Mesenchymal stem cell (in vitro differentiated cells and primary cell): ENCODE measurements at places on chromosomes 12 and 14.
A peak's percentile ranks its signal among the peaks of the same experiment; 100 is the strongest.

DNA sequence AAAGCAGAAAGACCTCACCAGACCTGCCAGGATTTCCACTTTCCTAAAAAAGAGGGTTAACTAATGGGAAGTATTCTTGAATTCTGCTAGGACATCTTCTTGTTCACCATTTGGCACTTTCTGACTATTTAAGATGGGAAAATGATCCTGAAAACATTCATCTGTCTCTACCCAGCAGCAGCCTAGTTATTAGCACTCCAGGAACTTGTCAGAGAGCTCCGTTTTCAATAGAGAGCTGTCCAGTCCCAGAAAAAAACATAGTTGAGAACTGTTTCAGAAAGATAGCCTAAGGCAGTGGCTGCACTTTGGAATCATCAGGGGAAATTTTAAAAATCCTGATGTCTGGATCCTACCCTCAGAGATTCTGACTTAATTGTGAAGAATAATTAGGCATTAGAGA lies 22.1 kb upstream of the CEP83 start:
- no peak for DNase-seq

DNA sequence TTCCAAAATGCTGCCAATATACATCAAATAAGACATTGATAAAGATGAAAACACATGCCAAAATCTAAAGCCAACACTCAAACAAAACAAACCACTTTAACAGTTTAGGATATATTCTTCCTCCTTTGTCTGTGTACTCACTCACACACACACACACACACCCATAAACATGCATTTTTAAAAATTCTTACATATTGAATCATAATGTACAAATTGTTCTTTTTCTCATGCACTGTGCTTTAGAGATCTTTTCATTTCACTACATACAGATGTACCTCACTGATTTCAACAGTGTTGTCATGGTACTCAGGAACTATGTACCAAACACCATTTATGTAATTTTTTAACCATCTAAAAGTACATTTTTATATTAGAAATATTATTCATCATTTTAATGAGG lies 9.5 kb upstream of the RERG start:
- DNase-seq, result no peak

- DNase-seq, result peak; percentile 32
Measured at GRCh38 chr12:69476276-69477017, 6.3 kb downstream of the FRS2 start.

GRCh38 chr12:74538491-74539258 lies 1.0 kb downstream of the ATXN7L3B start:
- DNase-seq, result peak; percentile 30

GRCh38 chr12:49323524-49324097 lies 556 bp downstream of the TROAP start:
- DNase-seq, result no peak
